ENCODE measurements at places on chromosomes 2 and 18. TPM values are rescaled to one million over a fixed set of nuclear protein-coding genes. Genes with fewer than 3 reads are reported as not detected.
A peak's percentile ranks its signal among the peaks of the same experiment; 100 is the strongest.

Gene RAPGEF4
- total RNA-seq = 10.1 TPM

Gene RTKN
- total RNA-seq = 37.0 TPM

- H3K27me3 ChIP-seq = no peaks in the 10 kb centered on the region
- H3K36me3 ChIP-seq = no peaks in the 10 kb centered on the region
- no peak overlapping the region for H3K27ac ChIP-seq
- no peaks in the 10 kb centered on the region for H3K4me1 ChIP-seq
Observed at GRCh38 chr2:79906139-79906890, 393.5 kb downstream of the CTNNA2 start.

Gene LRRTM4
- total RNA-seq = 0.89 TPM

DNA sequence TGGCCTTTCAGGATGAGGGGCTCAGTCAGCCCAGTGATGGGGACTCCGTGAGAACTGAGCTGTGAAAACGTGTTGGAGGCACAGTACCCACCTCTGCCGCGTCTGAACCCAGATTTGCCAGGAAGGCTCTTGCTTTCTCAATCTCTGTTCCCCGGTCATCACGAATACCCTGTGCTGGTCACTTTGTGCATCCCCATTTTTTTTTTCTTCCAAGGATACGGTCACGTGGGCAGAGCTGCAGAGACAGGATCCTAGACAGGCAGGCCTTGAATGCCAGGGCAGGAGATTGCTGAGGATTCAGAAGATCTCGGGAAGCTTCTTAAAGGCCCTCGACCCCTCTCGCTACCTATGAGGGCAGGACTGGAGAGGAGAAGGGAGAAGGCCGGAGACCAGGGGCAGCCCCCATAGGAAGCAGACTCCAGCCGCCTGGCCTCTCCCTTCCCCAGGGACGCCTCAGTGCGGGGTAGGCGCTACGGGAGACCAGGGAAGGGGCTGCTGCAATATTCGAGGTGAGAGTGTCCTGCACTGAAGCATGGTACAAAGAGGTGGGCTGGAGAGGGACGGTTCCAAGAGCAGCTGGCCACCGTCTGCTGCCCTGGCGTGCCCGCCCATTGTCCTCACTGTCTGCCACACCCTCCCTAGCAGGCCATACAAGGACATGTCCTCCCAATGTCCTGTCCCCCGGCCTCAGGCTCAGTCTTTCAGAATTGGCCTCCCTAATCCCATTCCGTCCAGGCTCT, 29.0 kb upstream of the TAF1B start:
- no peak overlapping the region for H3K4me3 ChIP-seq
- H3K4me1 ChIP-seq = peaks cover 18% of the 10 kb centered on the region
- H3K36me3 ChIP-seq = no peaks in the 10 kb centered on the region

- no peak overlapping the region for H3K4me3 ChIP-seq
- peaks cover 63% of the 10 kb centered on the region for H3K36me3 ChIP-seq
- no peaks in the 10 kb centered on the region for H3K27me3 ChIP-seq
- no peak for DNase-seq
- no peaks in the 10 kb centered on the region for H3K4me1 ChIP-seq
Observed at GRCh38 chr2:121368836-121369235, 83.8 kb upstream of the TFCP2L1 start.

Gene GCKR
- not detected for total RNA-seq

GRCh38 chr18:41576643-41577042, 378.4 kb upstream of the PIK3C3 start:
- H3K27ac ChIP-seq = no peak overlapping the region
- no peaks in the 10 kb centered on the region for H3K36me3 ChIP-seq
- H3K4me1 ChIP-seq = no peaks in the 10 kb centered on the region

- H3K27ac ChIP-seq = no peak overlapping the region
- H3K4me3 ChIP-seq = no peak overlapping the region
- H3K36me3 ChIP-seq = no peaks in the 10 kb centered on the region
- no peak for DNase-seq
- no peaks in the 10 kb centered on the region for H3K4me1 ChIP-seq
Observed at GRCh38 chr2:162928356-162928755, 89.8 kb upstream of the KCNH7 start.

DNA sequence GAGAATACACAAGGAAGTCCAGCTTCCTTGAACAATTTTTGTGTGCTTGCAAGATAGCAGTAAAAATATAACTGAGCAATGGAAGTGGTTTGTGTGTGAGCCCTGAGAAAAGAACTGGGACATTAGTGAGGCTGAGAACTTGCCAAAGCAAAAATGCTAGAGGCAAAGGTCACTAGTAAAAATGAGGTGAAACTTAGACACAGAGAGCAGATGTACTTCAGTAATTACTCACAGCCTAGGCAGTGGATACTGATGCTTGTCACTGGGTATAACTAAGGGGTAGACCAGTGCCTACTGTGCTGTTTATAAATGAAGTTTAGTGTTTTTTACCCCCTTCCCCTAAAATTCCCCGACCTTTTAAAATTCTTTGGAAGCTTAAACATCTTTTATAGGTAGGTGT, 450.1 kb downstream of the LPIN1 start:
- no peak for DNase-seq
- no peak overlapping the region for H3K4me3 ChIP-seq
- H3K36me3 ChIP-seq = no peaks in the 10 kb centered on the region
- no peak overlapping the region for H3K27ac ChIP-seq
- no peaks in the 10 kb centered on the region for H3K27me3 ChIP-seq

Gene RAB6C
- total RNA-seq = not detected

Gene KIAA1328
- 8.4 TPM for total RNA-seq

DNA sequence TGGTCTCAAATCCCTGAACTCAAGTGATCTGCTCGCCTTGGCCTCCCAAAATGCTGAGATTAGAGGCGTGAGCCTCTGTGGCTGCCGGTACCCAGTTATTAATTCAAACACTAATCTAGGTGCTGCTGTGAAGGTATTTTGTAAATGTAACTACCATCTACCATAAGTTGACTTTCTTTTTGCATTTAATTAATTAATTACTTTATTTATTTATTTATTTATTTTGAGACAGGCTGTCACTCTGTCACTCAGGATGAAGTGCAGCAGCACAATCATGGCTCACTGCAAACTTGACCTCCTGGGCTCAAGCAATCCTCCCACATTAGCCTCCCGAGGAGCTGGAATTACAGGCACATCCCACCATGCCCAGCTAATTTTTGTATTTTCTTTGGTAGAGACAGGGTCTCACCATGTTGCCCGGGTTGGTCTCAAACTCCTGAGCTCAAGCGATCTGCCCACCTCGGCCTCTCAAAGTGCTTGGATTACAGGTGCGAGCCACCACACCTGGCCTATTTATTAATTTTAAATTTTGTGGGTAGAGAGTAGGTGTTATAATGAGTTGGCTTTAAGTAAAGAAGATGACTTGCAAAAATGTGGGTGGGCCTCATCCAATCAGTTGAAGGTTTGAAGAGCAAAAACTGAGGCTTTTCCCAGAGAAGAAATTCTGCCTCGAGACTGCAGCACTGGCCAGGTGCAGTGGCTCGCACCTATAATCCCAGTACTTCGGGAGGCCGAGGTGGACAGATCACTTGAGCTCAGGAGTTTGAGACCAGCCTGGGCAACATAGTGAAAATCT, 17.3 kb upstream of the NMUR1 start:
- H3K4me3 ChIP-seq = no peak overlapping the region
- peaks cover 28% of the 10 kb centered on the region for H3K4me1 ChIP-seq
- H3K27ac ChIP-seq = no peak overlapping the region
- no peaks in the 10 kb centered on the region for H3K27me3 ChIP-seq
- H3K36me3 ChIP-seq = no peaks in the 10 kb centered on the region
- no peak for DNase-seq

DNA sequence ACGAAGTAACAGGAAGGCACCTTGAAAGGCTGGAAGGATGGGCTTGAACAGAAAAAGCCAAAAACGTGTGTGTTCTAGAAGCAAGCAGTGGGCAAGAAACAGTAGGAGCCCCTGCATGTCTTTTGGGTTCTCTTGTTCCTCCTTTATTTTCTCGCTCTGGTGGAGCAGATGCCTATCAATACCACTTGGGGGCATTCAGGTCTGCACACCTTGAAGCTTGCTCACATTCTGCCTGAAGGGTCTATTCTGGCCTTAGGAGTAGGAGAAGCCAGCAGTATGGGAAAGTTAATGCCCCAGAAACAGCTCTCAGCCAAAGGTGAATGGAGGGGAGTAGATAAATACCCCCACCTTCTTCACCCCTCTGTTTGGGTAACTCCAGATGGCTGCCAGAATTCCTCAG, 204.5 kb downstream of the TXNL1 start:
- H3K4me1 ChIP-seq = no peaks in the 10 kb centered on the region
- H3K27ac ChIP-seq = no peak overlapping the region
- no peaks in the 10 kb centered on the region for H3K36me3 ChIP-seq
- no peaks in the 10 kb centered on the region for H3K27me3 ChIP-seq

DNA sequence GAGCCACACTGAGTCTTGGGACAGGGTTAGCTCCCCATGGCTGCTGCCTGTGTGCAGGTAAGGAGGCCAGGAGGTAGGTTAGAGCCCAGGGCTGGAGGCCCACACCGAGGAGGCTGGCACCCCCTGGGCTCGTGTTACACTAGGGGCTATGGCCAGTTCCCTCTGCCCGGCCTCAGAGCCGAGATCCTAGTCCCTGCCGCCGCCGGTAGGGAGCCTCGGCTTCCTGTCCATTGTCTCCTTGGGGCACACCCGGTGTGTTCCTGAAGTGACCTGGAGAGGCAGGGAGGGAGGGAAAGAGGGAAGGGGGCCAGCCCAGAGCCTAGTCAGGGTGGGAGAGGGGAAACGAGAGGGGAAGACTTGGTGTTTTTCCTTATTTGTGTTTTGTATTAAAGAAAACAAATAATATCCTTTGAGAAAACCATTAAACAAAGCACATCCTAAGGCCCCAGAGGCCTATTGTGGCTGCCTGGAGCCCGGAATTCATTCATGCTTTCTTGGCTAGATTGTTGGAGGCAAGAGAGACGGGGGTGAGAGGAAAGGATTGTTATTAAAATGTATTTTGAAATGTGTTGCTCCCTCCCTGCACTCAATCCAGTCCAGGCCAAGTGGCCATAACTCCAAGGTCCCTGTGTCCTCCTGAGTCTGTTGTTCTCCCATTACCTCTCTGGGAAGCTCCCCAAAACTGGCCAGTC, 170.7 kb downstream of the CTIF start:
- H3K27me3 ChIP-seq = no peaks in the 10 kb centered on the region
- H3K4me1 ChIP-seq = no peaks in the 10 kb centered on the region
- peak overlapping the region; percentile 35 for H3K27ac ChIP-seq
- DNase-seq = no peak
- no peaks in the 10 kb centered on the region for H3K36me3 ChIP-seq
- H3K4me3 ChIP-seq = no peak overlapping the region

GRCh38 chr2:153470867-153471266, 7.7 kb downstream of the RPRM start:
- no peak overlapping the region for H3K27ac ChIP-seq
- no peaks in the 10 kb centered on the region for H3K4me1 ChIP-seq
- DNase-seq = no peak
- peaks cover 5% of the 10 kb centered on the region for H3K27me3 ChIP-seq
- no peak overlapping the region for H3K4me3 ChIP-seq
- no peaks in the 10 kb centered on the region for H3K36me3 ChIP-seq

DNA sequence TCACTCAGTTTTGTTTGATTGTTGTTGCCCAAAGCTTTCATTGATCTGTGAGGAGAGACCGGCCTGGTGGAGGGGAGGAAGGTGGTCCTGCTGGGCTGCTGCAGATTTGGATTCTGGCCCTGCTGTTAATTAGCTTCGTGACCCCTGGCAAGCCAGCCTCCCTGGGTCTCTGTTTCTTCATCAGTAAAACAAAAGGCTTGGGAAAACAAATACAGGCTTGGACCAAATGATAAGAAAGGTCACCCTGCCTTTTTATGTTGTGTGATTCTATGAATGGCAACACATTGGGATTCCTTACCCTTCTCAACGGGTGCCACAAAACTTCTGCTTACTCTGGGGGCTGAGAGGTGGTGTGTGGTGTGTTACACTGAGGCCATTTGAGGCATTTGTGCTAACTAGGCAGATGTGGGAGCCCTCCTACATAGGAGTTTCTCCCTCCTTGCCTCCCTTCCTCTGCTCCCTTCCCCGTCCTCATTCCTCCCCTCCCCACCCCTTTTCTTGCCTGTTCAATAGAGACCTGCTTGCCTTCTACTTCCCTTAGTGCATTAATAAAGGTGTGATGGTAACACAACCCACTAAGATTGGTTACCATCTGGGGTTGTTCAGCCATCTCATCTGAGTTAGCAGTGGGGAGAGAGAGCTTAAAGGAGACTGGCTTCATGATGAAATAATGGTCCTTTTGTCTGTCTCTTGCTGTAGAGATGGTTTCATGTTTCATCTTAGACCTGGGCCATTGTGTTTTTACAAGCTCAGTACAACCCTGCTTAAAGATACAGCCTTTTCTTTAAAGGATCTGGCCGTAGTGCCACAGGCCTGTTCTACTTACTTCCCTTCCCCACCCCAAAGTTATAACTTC, 96.2 kb downstream of the TANC1 start:
- H3K27me3 ChIP-seq = no peaks in the 10 kb centered on the region
- DNase-seq = no peak
- no peak overlapping the region for H3K27ac ChIP-seq
- peaks cover 15% of the 10 kb centered on the region for H3K4me1 ChIP-seq

GRCh38 chr18:25141399-25141798, 210.6 kb downstream of the ZNF521 start:
- H3K4me3 ChIP-seq = no peak overlapping the region
- no peaks in the 10 kb centered on the region for H3K36me3 ChIP-seq
- H3K4me1 ChIP-seq = no peaks in the 10 kb centered on the region
- DNase-seq = no peak
- no peak overlapping the region for H3K27ac ChIP-seq
- H3K27me3 ChIP-seq = no peaks in the 10 kb centered on the region

Data from left lung (tissue), 14 donors.